Activated CD4-positive, CD25-positive, alpha-beta regulatory T cell treated with anti-CD3 and anti-CD28 coated beads, Interleukin-2, amount 50 U/mL, for 72 hours (primary cell): ENCODE measurements at places on chromosomes 13 and 19.
A peak's percentile ranks its signal among the peaks of the same experiment; 100 is the strongest.

GRCh38 chr13:111335298-111335697 lies 14.9 kb downstream of the TEX29 start:
- DNase-seq = no peak

DNA sequence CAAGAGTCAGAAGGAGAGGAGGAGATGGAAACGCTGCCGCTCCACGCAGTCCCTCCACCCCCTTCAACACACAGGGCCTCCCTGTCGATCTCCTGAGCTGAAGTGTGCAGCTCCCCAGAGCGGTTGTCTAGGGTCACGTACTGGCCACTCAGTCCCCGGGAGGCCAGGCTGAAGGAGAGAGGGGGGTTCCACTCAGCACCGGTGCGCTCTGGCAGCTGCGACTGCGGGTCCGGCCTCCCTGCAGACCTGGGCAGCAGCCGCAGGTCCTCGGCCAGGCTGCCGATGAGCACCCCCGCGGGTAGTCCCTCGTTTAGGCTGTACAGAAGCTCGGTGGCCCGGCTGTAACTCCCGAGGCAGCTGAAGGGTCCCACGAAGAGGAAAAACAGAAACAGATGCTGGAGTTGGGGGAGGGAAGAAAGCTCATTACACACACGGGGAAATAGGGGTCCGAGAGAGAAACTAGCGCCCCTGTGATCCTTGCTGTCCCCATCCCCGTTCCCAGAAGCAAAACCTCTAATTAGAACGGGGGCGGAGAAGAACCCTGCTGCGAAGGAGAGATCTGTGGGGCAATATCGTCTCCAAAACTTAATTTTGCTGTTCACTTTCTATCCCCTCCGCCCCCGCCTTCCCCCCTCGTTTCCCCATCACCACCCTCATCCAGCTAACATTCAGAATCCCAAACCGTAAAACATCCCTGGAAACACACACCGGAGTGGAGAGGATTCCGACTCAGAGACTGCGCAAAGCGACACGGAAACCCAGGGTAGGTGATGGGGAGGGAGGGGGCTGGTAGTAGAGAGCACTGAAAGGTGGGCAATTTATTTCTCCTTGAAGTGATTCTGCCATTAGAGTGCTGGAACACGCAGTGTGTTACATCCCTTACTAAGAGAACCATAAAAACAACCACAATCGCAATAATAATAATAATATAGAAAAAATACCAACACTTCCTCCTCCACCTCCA lies 1.8 kb downstream of the PCDH20 start:
- no peak for DNase-seq

- DNase-seq = peak; percentile 66
Measured at GRCh38 chr19:18340990-18341868, 831 bp downstream of the PGPEP1 start.

DNA sequence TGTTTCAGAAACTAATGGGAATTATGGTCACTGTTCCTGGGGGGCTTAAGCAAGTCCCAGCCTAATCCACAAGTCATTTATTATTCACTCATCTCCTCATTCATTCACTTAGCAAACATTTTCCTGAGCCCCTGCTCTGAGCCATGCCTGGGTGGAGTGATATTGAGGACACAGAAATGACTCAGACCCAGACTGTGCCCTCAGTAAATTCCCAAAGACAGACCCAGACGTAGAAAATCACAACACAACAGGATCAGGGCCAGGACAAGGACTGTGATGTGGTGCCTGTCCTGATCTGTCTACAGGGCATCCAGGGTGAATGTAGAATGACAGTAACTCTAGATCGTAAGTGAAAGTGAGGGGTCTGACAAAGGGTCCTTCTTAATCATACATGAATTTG lies 7.0 kb upstream of the SPACA6 start:
- no peak for DNase-seq

DNA sequence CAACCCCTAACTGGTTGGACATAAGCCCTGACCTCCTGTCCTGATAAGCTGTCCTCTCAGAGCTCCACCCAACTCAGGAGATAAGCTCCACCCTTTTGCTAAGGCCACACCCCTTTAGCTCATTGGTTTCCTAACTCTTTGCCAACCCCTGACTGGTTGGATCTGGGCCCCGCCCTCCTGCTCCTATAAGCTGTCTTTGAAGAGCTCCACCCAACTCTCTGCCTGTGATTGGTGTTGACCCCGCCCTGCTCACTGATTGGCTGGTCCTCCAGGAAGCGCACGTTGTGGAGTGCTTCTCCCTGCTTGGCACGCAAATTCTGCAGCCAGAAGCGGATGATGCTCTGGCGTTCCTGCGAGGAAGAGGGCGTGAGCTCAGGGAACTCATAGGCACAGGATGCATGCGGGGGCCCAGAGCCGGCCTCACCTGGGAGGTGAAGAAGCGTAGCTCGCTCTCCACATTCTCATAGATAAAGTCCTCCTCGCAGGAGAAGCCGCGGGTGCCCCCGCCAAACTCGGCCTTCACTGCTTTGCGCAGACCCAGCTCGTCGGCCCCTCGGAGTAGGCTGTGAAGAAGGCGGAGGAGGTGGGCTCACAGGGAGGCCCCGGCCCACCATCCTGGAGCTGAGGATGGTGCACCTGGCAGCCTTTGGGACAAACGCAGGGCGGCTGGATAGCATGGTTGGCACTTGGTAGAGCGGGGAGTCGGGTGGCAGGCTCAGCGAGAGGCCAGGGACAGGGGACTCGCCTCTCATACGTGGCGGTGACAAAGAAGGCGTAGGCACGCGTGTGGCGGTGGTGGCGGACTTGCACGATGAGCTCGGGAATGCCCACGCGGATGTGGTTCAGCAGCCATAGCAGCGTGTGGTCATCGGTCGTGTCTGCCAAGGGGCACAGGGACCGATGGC lies 1.7 kb downstream of the ANO8 start:
- peak; percentile 61 for DNase-seq

DNA sequence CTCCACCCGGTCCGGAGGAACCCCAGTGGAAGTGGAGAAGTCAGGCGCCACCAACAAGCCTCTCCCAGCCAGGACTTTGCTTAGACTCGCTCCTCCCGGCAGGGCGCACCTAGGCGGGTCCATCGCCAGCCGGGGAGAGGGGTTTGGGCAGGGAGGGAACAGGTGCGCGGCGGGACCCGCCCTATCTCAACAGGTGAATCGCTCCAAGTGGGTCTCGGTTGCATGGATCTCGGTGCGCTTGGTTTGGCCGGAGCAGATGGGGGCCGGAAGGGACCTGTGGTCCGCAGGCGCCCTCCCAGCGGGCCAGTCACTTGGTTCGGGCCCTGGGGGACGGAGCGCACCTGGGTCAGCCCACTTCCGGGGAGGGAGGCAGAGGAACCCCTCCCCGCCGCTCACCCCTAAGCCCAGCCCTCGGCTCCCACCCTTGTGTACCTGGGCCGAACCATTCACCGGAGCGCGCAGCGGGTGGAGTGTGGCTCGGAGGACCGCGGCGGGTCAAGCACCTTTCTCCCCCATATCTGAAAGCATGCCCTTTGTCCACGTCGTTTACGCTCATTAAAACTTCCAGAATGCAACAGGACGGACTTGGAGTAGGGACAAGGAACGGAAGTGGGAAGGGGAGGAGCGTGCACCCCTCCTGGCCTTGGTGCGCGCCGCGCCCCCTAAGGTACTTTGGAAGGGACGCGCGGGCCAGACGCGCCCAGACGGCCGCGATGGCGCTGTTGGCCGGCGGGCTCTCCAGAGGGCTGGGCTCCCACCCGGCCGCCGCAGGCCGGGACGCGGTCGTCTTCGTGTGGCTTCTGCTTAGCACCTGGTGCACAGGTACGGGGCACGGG lies at the start of gene LSR:
LSR (plus strand) TSS at position 693 of the 836 bp plus-strand sequence; CDS start at position 714, 21 bp downstream.
- DNase-seq = peak; percentile 77

DNA sequence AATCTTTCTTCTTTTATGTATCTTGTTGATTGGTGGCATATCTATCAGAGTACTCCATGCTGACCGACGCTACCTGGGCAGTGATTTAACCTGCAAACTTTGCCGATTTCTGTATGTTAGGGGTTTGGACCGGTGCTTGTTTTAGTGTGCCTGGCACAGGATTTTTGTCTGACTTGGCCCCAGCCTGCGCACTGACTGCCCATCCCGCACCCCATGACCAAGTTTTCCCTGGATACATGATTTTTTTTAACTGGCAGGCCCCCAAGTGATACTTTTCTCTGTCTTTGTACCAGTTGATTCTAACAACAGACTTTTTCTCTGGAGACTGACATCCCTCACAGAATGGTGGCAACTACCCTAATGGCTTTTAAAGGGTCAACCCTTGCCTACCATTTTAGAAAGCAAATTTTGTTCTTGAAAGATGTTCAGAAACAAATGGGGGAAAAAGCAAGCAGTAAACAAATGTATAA lies 69.0 kb upstream of the C1QTNF9B start:
- no peak for DNase-seq

- no peak for DNase-seq
Measured at GRCh38 chr13:46345866-46346265, 41.2 kb downstream of the RUBCNL start.

DNA sequence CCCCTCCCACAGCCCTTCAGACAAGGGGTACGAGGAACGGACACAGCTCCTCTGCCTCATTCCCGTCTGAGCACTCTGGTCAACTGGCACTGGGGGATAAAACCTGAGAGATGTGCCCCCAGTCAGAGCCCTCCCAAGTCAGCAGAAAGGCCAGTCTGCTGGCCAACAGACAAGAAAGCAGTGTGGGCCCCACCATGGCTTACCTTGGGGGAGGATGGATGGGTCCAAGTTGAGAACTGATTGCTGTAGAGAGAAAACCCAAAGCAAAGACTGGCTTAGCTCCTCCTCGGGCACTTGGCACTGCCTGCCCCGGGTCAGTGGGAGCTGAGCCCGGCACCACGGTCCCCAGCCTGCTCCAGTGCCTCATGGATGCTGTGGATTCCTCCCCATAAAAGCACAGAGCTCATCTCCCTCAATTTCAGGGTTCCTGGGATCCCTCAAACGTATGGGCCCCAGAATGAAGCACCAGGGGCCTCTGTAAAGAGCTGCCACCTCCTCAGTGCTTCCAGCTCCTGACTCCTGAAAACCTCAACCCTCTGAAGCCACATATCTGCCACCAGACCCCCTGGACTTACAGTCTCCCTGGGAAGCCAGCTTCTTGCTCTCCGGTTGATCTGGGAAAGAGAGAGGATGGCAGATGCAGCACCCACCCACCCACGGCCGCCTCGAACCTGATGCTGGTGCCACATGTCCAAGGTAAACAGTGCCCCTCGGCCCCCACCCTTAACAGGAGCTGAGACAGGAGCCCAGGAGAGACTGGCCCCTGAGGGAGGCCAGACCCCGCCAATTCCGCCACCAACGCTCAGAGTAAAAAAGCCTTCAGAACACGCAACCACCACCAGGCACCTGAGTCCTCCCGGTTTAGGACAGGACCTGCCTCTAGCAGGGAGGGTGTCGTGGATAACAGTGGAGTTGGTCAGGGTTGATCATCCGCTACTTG lies 3.3 kb downstream of the KHSRP start:
- no peak for DNase-seq

GRCh38 chr13:48018637-48019036 lies 17.6 kb upstream of the SUCLA2 start:
- no peak for DNase-seq

DNA sequence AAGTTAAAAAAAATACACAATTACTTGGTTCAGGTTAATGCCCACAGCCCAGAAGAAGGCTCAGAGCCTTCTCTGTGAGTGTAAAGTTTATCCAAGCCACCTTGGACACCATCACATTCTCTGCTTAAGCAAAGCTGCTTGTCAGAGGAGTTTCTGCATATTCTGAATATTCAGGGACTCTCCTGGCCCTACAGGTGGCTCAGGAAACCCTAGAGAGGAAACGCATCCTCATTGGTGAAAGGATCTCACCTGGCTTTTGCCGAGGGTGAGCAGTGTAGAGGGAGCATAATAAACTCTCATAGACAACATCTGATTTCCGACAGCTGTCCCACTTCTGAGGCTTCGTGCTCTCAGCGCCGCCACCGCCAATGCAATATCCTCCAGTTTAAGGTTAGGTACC lies 239.9 kb upstream of the TSHZ3 start:
- no peak for DNase-seq

DNA sequence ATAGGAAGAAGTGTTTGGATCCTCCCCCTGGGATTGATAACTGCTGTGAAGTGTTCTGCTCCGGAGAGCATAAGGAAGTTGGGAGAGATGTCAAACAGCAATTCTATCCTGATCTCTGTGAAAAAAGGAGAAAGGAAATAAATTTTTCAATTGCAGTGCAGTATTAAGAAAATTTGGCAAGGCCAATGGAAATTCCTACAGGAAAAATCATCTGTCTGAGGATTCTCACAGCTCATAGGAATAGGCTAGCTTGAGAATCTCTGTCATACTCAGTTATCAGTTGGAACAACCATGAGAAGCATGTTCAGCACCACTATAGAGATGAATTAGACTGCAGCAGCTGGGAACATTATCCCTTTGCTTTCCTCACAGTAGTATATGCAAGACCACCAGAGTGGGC lies 1238.9 kb upstream of the MIR17HG start:
- DNase-seq = no peak

GRCh38 chr13:48188131-48188530 lies 44.9 kb upstream of the ITM2B start:
- no peak for DNase-seq

GRCh38 chr13:53783471-53783870 lies 754.9 kb downstream of the OLFM4 start:
- DNase-seq = no peak

GRCh38 chr13:52695856-52696255 lies 43.2 kb downstream of the SUGT1 start:
- DNase-seq = no peak

GRCh38 chr13:27020415-27020814 lies 151.2 kb downstream of the USP12 start:
- no peak for DNase-seq

- DNase-seq = peak; percentile 16
Measured at GRCh38 chr13:113639616-113640262, 18.3 kb downstream of the ATP4B start.

- peak; percentile 59 for DNase-seq
Measured at GRCh38 chr19:45455707-45456499, 11.9 kb upstream of the FOSB start.

DNA sequence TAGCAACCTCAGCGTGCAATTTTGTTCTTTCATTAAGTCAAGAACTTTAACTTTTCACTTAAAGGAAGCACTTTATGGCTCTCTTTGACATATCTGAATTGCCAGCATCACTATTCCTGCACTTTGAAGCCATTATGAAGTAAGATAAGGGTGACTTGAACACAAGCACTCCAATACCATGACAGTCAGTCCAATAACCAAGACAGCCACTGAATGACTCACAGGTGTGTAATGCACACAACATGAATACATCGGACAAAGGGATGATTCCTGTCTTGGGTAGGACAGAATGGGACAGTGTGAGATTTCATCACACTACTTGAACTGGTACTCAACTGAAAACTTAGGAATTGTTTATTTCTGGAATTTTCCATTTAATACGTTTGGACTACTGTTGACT lies 233.7 kb upstream of the IPO5 start:
- DNase-seq = no peak

GRCh38 chr19:56477429-56478338 lies 539 bp upstream of the ZNF667 start:
- DNase-seq = peak; percentile 41

- no peak for DNase-seq
Measured at GRCh38 chr13:97327506-97328221, 105.5 kb downstream of the MBNL2 start.

- no peak for DNase-seq
Measured at GRCh38 chr19:19745496-19746285, 12.8 kb upstream of the ZNF14 start.

- no peak for DNase-seq
Measured at GRCh38 chr13:107600971-107601370, 614.4 kb downstream of the LIG4 start.

- DNase-seq = no peak
Measured at GRCh38 chr13:50735071-50735470, 108.4 kb downstream of the DLEU7 start.
